Hematopoietic multipotent progenitor cell treated with erythropoietin and hydrocortisone succinate and interleukin-3 and kit ligand, for 15 days (in vitro differentiated cells): ENCODE measurements at places on chromosomes 3 and 15.

- no peak for DNase-seq
Observed at GRCh38 chr3:39361252-39361927, 21.8 kb upstream of the SLC25A38 start.

DNA sequence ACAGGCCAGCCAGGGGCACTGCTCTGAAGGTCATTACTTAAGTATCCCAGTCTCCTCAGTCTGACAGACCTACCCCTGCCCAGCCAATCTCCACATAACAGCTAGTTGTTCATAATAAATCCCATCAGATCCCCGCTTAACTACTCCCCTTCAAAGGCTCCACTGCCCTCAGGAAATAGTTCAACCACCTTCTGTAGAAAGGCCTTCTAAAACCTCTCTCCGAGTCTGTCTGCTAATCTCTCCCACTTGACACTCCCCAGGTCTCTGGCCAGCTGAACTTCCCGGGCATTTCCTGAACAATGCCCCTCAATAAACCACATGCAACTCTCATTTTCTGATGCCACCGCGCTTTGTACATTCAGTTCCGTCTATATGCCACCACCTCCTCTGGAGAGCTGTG, 6.0 kb downstream of the PRC1 start:
- no peak for DNase-seq

- DNase-seq = no peak
Observed at GRCh38 chr15:95948411-95948810, 382.1 kb upstream of the NR2F2 start.

GRCh38 chr15:33209575-33210481, 15.3 kb upstream of the FMN1 start:
- no peak for DNase-seq

DNA sequence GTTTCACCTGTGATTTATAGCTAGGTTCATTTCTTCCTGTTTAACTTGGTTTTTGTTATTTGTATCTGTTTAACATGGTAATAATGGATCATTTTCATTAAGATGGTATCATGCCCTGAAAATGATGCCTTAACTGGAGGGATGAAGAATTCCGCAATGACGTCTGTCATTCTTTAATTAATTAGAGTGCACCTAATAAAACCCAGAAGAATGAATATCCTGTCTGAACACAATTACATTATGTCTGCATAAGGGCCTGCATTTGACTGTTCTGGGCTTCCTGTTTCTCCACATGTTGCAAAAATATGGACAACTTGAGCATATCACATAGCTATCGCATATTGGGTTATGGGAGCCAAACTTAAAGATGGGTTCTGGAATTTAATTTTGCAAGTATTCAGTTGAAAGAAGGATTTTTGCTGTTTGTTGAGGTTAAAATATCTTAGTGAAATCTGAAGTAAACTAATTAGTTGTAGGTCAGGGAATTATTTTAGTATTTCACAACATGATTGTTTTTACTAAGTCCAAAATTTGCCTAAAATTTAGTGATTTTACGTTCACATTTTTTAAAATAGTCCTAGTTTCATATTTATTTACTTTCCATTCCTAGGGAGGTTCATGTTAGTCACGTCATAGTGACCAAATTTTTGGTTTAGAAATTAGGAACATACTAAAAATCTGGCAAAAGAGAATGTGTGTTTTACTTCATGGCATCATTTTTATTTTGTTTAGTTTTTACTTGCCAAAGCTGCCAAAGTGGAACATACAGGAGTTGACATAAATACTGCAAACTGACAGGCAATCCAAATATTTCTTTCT, 321.0 kb upstream of the TGFBR2 start:
- DNase-seq = no peak

GRCh38 chr3:34374521-34374920, 576.1 kb downstream of the PDCD6IP start:
- DNase-seq = no peak

DNA sequence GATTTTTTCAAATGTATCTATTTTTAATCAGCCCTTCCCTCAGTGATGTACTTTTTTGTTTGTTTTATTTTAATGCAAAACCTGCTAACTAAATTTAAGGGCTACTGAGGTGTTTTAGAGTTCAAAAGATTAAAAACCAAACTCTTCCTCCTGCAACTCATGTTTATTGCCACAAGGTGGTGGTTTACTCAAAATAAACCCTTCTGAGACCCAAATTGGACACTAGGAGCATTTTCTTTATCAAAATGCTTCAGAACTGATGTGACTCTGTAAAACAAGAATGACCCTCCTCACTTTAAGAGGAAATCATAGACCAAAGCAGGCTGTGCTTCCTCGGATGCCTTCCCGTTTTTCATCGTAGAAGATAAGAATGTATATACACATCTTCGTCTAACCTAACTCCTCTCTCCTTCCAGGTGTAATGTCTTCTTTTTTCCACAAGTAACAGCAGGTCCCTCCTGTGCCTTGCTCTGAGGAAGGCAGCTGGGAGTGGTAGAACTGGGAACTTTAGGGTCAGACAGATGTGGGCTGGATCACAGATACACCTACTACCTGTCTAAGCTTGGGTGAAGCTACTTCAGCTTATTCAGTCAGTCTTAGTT, 2.9 kb upstream of the NME9 start:
- DNase-seq = no peak

- DNase-seq = no peak
Observed at GRCh38 chr3:151383111-151383510, 1.4 kb downstream of the P2RY12 start.

DNA sequence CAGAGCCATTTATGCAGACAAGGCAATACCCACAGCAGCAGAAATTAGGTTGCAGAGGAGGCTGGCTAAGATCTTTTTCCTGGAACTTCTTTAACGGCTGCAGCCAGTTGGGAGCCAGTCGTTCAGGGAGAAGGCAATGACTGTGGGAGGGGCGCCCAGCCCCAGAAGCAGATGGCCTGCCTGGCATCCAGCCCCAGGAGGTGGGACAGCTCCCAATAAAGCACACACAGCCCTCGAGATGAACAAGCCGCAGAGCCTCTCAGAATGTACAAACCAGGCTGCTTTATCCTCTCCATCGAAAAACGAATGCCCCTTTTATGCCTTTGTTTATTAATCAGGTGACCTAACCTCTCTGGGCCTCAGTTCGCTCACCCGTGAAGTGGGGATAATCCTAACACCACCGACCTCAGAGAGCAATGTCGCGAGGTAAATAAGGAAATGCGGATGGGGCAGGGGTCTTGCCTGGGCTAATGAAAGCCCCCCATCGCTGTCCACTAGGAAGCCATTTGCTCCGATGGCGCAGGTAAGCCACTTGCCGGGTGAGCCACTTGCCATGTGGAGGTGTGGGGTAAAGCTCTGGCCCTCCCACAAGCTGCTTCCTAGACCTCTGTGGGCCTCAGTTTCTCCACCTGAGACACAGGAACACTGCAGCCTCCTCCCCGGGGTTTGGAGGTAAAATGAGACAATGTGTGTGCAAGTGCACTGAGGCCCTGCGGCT, 35.8 kb downstream of the MGLL start:
- DNase-seq = no peak

GRCh38 chr3:143914257-143914656, 57.4 kb upstream of the DIPK2A start:
- no peak for DNase-seq

DNA sequence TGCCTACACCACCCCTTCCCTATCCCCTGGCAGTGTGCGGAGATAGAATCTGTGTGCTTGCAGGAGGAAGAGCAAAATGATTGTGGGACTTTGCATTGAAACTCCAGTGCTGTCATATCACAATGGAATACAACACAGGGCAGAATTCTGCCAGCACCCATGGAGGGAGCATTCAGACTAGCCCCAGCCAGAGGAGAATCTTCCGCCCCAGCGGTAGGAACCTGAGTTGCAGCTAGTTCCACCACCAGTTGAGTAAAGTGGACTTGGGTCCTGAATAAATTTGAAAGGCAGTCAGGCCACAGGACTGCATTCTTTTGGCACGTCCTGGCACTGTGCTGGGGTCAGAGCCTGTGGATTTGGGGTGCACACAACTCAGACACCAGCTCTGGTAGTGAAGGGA, 27.5 kb downstream of the NCBP2 start:
- no peak for DNase-seq

DNA sequence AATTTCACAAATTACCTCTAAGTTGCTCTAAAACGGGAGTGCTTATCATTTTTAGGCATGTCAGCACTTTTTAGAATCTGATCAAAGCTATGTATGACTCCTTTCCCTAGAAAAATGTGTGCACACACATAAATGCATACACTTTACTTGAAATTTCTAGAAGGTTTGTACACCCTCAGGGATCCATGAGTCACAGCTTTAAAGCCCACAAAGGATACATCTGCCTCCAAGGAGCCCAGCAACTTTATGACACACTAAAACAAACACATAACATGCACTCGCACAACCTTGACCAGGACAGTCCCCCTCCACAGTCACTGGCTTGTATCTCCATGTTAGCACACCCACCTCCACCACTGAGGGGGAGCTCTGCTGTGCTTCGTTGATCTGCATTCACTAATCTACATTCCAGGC, 722.0 kb upstream of the CFAP20DC start:
- DNase-seq = no peak

DNA sequence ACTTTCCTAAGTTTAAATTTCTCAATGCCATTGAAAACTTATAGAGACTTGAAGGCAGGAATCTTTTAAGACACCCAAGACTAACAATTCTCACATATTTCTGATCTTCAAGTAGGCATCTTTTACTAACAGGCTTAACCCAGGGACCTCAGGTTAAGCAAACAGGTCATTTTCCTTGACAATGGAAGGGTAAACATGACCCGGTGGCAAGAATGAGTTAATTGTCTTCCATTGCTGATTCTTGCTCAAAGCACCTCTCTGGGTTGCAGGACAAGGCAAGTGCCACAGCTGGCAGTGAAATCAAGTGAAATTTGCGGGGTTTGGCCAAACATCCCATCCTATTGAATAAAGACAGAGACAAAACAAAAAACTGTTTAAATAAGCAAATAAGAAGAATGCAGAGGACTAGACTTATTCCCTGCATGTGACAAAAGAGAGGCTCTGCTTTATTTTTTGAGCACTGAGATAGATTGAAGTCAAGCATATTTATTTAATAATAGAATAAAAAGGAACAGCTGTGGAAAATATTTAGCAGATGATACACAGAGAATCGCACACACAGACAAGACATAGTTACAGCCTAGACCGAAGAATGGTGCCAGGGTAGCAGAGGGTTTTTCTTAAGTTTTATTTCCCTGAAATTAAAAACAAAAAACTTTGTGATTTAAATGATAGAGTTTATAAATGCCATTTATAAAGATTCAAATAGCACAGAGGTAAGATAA, 56.0 kb upstream of the MITF start:
- DNase-seq = no peak

DNA sequence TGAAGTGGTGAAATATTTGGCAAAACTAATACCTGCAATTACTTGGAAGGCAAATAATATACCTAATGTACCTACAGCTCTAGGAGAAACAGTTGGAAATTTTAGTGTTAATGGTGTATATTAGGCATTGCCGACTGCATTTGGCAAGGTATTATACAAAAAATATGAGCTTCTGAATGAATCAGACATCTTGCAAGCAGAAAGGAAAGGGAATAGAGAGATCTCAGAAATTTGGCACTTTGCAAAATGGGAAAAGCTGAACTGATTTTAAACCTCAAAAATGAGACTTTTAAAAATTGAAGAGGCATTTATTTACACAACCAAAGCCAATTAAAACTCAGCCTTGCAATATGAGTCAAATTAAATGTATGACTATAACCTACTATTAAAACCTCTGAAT, 40.2 kb upstream of the C15orf61 start:
- no peak for DNase-seq

GRCh38 chr15:77528290-77528967, 104.3 kb downstream of the LINGO1 start:
- DNase-seq = no peak

DNA sequence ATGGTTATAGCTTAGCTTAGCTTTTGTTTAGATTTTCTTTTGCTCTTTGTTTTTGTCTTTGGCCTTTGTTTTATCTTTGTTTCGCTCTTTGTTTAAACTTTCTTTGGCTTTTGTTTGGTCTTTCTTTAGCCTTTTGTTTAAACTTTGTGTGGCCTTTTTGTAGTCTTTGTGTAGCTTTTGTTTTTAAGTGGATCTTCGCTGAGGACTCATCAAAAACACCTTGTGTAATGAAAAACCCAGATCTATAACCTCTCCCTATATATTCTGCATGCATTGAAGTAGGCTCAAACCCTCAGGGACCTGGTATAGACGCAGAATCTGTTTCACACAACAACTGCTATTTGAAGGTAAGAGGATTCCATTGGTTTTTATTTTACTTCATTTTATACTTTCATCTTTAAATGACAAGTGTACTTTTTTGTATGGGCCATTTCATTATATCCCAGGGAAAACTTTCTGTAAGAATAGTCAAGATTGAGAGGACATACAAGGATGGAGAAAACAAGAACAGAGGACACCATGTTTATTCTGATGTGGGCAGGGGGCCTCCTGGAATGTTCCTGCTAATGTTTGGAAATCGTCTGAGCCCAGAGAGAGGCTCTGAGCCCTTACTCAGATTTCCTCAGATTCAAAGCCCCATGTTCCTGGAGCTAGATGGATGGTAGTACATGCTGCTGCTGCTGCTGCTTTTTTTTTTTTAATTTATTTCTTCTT, at the start of gene MOBP:
Gene MOBP, plus strand, starts transcription at position 287 of the 714 bp plus-strand sequence. CDS start 34,390 bp downstream, outside the sequence.
- no peak for DNase-seq

GRCh38 chr3:4565809-4566501, 72.8 kb downstream of the ITPR1 start:
- no peak for DNase-seq

- DNase-seq = no peak
Observed at GRCh38 chr3:49717211-49717958, 2.1 kb downstream of the AMIGO3 start.

GRCh38 chr3:11521167-11521566, 122.5 kb downstream of the VGLL4 start:
- DNase-seq = no peak

DNA sequence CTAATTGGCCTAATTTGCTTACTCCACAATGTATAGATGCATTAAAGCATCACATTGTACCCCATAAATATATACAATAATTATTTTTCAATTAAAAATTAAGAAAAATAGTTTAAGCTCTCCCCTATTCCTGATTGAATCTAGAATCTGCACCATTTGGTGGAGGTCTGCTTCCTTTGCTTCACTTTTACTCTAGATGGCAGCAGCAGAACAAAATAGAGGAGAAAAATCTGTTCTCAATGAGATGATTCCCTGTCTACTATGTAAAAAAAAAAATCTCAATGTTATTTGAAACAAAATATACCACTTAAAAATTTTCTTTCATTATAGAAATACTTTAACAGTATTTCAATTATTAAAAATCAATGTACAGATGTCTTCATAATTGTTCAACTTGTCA, 109.6 kb upstream of the FXR1 start:
- no peak for DNase-seq

- no peak for DNase-seq
Observed at GRCh38 chr3:131147534-131147933, 120.9 kb downstream of the NEK11 start.

DNA sequence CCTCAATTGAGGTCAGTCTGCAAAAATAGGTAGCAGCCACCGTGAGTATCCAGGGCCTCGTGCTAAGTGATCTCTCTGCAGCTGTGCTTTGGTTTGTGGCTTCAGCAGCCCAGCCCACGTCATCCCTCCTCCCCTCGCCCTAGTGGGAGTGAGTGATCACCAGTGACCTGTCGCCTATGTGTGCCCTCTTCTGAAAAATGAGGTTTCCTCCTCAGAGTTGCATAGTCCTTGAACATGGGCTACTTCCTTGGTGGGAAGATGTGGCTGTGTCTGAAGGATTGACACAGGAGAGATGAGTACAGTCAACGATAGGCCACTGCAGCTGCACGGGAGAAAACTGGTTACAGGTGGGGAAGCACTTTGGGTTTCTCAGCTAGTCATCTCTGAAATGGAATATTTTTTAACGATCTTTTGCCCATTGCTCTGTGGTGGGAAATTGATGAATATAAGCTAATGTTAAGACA, 144.8 kb upstream of the BHLHE40 start:
- DNase-seq = no peak

GRCh38 chr3:179729981-179730380, 77.1 kb downstream of the USP13 start:
- no peak for DNase-seq
